ENCODE measurements at places on chromosomes 11 and 22. TPM values are rescaled to one million over a fixed set of nuclear protein-coding genes. Genes with fewer than 3 reads are reported as not detected.

ACRV1 gene
- not detected for polyA plus RNA-seq

LRRC74B gene
- polyA plus RNA-seq, result not detected

POLR3H gene
- 9.4 TPM for polyA plus RNA-seq

XKR3 gene
- not detected for polyA plus RNA-seq

ASPHD2 gene
- polyA plus RNA-seq, result 4.1 TPM

SMPD1 gene
- polyA plus RNA-seq, result 4.2 TPM

RIBC2 gene
- not detected for polyA plus RNA-seq

KIRREL3 gene
- polyA plus RNA-seq, result not detected

YPEL4 gene
- polyA plus RNA-seq, result not detected

POU2F3 gene
- polyA plus RNA-seq, result 0.19 TPM

SPCS2 gene
- 150 TPM for polyA plus RNA-seq

HYOU1 gene
- polyA plus RNA-seq, result 8.4 TPM

CCDC15 gene
- polyA plus RNA-seq, result 0.24 TPM

C11orf91 gene
- not detected for polyA plus RNA-seq

E2F8 gene
- not detected for polyA plus RNA-seq

RAB38 gene
- polyA plus RNA-seq, result 0.69 TPM

NNMT gene
- not detected for polyA plus RNA-seq

FOLR1 gene
- polyA plus RNA-seq, result not detected

RAB39A gene
- polyA plus RNA-seq, result 3.9 TPM

TEX54 gene
- polyA plus RNA-seq, result not detected

PLAAT5 gene
- 0.62 TPM for polyA plus RNA-seq

SCARF2 gene
- polyA plus RNA-seq, result not detected

OLFML1 gene
- polyA plus RNA-seq, result 0.11 TPM

Measured in CD14-positive monocyte (primary cell).